ENCODE measurements at places on chromosomes 2 and 18.

DNA sequence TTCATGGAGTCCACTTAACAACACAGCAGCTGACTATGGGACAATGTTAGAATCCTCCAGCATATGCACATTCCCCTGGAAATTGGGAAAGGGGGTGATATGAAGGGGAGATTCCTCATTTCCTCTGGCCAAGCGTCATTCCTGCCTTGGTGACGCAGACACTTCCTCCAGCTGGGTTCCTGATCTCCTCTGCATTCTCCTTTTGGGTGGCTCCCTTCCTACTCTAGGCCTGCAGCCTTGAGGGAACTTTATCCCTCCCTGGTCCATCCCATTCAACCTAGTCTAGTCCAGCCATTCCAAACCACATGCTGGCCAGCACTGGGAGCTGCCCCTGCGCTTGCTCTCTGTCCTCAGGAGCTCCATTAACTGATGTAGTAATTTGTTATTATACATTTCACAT lies 216.8 kb downstream of the VAPA start:
- DNase-seq: no peak

DNA sequence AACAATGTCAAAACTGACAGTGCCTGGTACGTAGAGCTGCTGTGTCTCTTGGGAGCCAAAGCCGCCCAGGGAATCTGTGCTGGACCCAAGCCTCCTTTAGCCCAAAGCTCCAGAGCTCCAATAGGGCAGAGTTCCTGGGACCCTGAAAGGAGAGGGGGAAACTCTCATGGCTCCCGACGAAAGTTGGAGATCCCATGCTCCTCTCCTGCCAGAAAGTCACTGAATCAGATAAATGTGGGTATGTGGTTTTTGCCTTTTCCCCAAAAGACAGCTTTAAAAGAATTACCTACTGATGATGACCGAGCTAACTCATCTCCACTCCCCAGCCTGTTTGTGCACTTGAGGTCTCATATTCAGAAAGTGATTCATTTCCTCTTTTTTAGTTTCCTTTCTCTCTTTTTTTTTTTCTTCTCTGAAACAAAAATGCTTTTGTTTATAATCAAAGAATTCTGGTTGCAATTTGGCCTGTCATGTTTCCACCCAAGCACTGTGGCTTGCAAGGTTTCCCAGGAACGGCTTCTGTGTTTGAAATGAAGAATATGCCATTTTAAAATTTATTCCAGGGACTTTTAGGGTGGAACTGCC lies 14.1 kb upstream of the PMAIP1 start:
- DNase-seq: no peak

- peak; percentile 78 for DNase-seq
These were observed at the start of gene NCKAP1 for GRCh38 chr2:183038341-183039300. Gene NCKAP1, minus strand, starts transcription at chr2:183038457. Its CDS starts 358 bp downstream, at chr2:183038099.

DNA sequence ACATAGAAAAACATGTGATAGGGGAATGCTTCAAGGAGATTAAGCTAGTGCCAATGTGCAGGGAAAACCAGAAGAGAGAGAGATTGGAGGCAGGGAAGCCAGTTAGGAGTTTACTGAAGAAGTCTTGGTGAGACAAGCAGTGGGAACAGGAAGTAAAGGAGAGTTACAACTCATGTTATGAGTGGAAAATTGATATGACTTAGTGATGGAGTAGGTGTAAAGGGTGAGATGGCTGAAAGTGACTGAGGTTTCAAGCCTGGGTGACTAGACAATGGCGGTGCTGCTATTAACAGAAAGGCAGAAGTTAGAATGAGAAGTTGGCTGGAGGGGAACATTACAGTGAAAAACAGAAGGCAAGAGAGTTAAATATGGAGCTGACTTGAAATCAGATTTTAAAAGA lies 16.5 kb downstream of the DOK1 start:
- DNase-seq: no peak

GRCh38 chr2:22950431-22950830 lies 434.5 kb upstream of the KLHL29 start:
- no peak for DNase-seq

DNA sequence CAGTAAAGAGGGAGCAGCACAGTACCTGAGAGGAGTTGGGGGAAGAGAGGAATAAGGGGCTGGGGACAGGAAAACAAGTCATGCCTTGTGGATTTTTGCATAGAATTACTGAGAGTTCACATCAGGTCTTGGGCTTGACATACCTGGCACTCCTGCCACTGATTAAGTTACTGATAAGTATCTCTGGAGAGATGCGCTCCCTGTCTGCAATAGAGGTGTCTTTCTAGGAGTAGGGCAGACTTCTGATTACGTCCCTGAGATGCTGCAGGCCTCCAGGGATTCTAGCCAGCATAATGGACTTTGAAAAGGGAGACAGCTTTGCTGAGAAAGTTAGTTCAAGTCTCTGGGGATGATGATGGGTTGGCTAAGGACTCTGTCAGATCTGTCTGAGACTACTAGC lies 69.4 kb downstream of the CHRNA1 start:
- DNase-seq: no peak

DNA sequence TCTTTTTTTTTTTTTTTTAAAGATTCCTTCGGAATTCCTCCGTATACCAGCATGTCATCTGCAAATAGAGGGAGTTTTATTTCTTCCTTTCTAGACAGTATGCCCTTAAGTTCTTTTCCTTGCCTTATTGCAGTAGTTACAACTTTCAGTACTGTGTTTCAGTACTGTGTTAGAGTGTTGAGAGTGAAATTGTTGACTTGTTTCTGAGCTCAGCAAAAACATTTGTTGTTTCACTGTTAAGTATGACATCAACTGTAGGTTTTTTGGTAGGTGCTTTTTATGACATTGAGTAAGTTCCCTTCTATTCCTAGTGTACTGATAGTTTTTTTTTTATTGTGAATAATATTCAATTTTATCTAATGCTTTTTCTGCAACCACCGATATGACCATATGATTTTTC lies 43.9 kb downstream of the ACVR2A start:
- no peak for DNase-seq
